ENCODE measurements at places on chromosomes 12 and 14.

- DNase-seq: no peak
Observed at GRCh38 chr14:77965919-77966435, 166.1 kb downstream of the ADCK1 start.

DNA sequence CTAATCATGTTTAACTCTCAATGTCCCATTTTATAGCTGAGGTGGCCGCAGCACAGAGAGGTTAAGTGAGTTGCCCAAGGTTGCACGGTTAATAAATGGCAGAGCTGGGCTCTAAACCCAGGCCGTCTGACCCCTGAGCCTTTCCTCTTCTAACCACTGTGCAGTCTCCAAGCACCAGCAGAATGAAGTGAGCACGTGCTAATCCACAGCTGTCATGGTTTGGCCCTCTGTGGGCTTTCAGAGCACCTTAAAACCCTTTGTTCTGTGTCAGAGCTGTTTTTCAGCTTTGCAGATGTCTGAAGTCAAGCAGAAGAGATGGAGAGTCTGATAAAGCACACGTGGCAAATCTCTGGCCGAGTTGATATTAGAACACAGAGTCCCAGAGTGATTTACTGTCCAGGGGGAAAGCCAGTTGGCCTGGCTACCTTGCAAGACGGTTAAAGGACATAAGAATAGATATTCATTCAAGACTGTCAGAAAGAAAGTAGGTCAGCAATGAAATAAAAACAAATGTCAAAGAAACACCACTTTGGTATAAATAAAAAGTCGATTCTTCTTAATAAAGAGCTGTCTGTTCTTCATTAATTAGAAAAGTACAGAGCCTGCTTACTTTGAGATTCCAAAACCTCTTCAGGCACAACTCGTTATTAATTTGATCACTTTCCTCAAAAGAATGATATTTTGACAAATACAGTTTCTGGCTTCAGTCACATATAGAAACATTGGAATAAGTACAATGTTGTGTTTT lies 107.3 kb downstream of the CRADD start:
- no peak for DNase-seq

- no peak for DNase-seq
Observed at GRCh38 chr14:94880876-94881275, 111.0 kb upstream of the GSC start.

DNA sequence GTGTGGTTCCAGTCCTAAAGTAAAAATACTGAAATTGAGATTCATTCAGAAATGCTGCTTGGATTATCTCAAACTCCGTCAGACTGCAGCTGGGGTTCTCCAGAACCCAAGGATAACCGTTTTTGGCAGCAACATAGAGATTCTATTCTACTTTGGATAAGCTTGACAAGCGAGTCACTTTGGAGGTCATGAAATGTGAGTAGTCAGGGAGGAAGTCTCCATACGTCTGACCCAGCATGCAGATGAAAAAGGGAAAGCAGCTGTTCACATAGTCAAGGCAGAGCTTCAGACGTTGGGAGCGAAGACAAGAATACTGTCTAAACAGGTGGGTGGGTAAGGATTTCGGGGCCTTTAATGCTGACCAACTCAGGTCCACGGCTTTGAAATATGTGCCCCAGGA lies 14.9 kb upstream of the HSP90B1 start:
- no peak for DNase-seq

Data from activated CD4-positive, alpha-beta T cell treated with anti-CD3 and anti-CD28 coated beads, Interleukin-2, amount 50 U/mL, for 4 hours (primary cell).